ENCODE measurements at places on chromosomes 1 and 21. TPM values are rescaled to one million over a fixed set of nuclear protein-coding genes. Genes with fewer than 3 reads are reported as not detected.

KIFAP3 gene
- 33.7 TPM for total RNA-seq

SMYD3 gene
- 43.9 TPM for total RNA-seq

KLHDC9 gene
- 4.5 TPM for total RNA-seq

CRP gene
- total RNA-seq = not detected

ABCA4 gene
- total RNA-seq = not detected

CATSPERE gene
- 0.44 TPM for total RNA-seq

DDR2 gene
- total RNA-seq = 271 TPM

CD1B gene
- not detected for total RNA-seq

NCSTN gene
- 187 TPM for total RNA-seq

HSD3B2 gene
- total RNA-seq = not detected

C1QC gene
- total RNA-seq = not detected

TFF3 gene
- 0.29 TPM for total RNA-seq

SPRR2G gene
- total RNA-seq = not detected

OR2T4 gene
- not detected for total RNA-seq

FAM72A gene
- 1.7 TPM for total RNA-seq

CACNA1S gene
- total RNA-seq = not detected

DPT gene
- total RNA-seq = 1.8 TPM

CFAP74 gene
- total RNA-seq = not detected

KCNJ6 gene
- total RNA-seq = not detected

PTGFRN gene
- total RNA-seq = 82.7 TPM

PRRX1 gene
- 270 TPM for total RNA-seq

S100A14 gene
- total RNA-seq = 0.33 TPM

PDE4DIP gene
- 229 TPM for total RNA-seq

HJV gene
- total RNA-seq = not detected

KDF1 gene
- total RNA-seq = not detected

SERPINC1 gene
- total RNA-seq = 0.17 TPM

KIF26B gene
- 0.87 TPM for total RNA-seq

PODN gene
- total RNA-seq = 87.5 TPM

ZNF695 gene
- 2.0 TPM for total RNA-seq

GBP7 gene
- total RNA-seq = not detected

TRAF3IP3 gene
- not detected for total RNA-seq

CELA2A gene
- total RNA-seq = not detected

FAM151A gene
- not detected for total RNA-seq

OXCT2 gene
- total RNA-seq = 4.1 TPM

KPRP gene
- not detected for total RNA-seq

TMEM125 gene
- total RNA-seq = not detected

THEM5 gene
- 0.17 TPM for total RNA-seq

RGL1 gene
- 25.3 TPM for total RNA-seq

TAL1 gene
- under 0.01 TPM for total RNA-seq

TBX19 gene
- 2.0 TPM for total RNA-seq

NECTIN4 gene
- total RNA-seq = under 0.01 TPM

CNR2 gene
- total RNA-seq = not detected

TTC34 gene
- total RNA-seq = 0.15 TPM

ADIPOR1 gene
- total RNA-seq = 71.6 TPM

PROK1 gene
- total RNA-seq = not detected

SPRR1A gene
- total RNA-seq = not detected

OR10Z1 gene
- total RNA-seq = not detected

GPR61 gene
- under 0.01 TPM for total RNA-seq

MAP1LC3C gene
- total RNA-seq = 0.87 TPM

ERICH3 gene
- not detected for total RNA-seq

OVAAL gene
- not detected for total RNA-seq

SELE gene
- total RNA-seq = 0.17 TPM

CLCA4 gene
- not detected for total RNA-seq

NPHP4 gene
- 7.6 TPM for total RNA-seq

CHIA gene
- total RNA-seq = not detected

PCBP3 gene
- 1.9 TPM for total RNA-seq
